ENCODE measurements at places on chromosomes 5 and 9.
A peak's percentile ranks its signal among the peaks of the same experiment; 100 is the strongest.

- no peak for DNase-seq
These were observed 43.5 kb downstream of the DMAC1 start for GRCh38 chr9:7756088-7756487.

DNA sequence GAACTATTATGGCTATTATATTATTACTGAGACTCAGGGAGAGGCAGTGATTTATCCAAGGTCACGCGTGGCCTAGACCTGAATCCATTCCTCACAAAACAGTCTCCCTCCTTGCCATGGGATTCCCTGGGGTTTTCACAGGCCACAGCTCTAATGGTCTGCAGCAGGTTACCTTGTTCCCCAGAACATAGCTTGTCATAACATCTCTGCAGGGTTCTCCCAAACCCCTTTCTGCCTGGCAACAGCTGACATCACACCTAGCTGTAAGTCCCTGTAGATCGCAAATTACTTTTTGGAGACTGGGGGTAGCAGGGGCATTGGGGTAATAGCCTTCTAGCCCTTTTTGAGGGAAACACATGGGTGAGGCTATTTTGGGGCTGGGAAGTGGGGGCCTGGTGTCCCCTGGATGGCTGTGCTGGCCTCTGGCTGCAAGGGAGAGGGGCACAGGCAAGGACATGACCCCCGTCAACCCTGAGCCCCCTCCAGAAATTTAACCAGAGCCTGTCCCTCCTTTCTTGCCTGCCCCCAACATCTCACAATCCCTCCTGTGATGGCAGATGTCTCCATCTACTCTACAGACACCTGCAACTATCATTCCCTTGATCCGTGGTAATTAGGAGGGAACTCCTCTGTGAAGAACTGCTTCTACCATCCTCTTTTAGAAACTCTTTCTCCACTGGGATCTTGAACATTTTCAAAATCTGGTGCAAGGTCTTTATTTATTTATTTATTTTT is 1.3 kb downstream of the CD74 start:
- peak; percentile 56 for DNase-seq

GRCh38 chr9:130672933-130673615 is 8.7 kb downstream of the PRDM12 start:
- no peak for DNase-seq

GRCh38 chr5:178201927-178202235 is 2.5 kb upstream of the HNRNPAB start:
- DNase-seq = no peak

GRCh38 chr5:14744296-14745187 is 80.0 kb downstream of the OTULIN start:
- DNase-seq = no peak

GRCh38 chr9:130026583-130027340 is 16.2 kb downstream of the FNBP1 start:
- no peak for DNase-seq

DNA sequence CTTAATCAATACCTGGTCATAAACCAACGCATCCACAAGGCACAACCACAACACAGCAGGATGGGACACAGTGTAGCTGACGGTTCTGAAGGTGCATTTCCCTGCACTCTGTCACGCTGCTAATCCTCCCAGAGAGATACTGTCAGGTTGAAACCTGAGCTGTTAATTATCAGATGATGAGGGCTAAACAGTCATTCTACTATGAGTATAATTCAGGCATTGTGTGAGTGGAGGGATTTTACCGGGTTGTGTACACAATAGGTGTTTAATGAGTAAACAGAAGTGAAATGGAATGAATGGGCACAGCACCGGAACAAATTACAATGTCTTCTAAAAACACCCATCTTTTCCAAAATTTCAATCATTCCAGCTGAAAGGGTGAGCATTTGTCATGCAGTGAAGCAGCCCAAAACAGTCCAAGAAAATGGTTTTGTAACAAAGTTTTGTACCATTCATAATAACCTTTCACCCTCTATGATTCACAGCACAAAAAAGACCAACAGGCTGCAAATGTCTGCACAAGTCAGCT is 71.5 kb downstream of the ABCA1 start:
- DNase-seq = no peak

DNA sequence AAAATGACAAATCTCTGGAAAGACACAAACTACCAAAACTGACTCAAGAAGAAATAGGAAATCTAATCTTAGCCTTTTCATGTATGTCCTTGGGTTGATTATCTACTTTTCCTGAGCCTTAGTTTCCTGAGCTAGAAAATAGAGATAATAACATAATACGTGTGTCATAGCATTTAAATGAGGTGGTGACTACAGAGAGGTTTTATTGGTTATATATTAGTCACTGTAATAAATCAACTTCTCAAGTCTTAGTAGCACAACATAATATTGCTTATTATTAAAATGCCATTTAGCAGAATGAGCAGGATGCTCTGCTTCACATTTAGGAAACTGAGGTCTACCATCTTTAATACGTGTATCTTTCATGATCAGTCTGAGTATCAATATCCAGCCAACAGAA is 7.1 kb upstream of the PJA2 start:
- DNase-seq = no peak

- no peak for DNase-seq
These were observed 142.0 kb downstream of the EGFLAM start for GRCh38 chr5:38400365-38400764.

- DNase-seq = peak; percentile 83
These were observed 1.3 kb downstream of the QSOX2 start for GRCh38 chr9:136244122-136244968.

- no peak for DNase-seq
These were observed 254.5 kb downstream of the ELAVL2 start for GRCh38 chr9:23571414-23572104.

GRCh38 chr5:54577937-54578653 is 60.5 kb downstream of the SNX18 start:
- no peak for DNase-seq

DNA sequence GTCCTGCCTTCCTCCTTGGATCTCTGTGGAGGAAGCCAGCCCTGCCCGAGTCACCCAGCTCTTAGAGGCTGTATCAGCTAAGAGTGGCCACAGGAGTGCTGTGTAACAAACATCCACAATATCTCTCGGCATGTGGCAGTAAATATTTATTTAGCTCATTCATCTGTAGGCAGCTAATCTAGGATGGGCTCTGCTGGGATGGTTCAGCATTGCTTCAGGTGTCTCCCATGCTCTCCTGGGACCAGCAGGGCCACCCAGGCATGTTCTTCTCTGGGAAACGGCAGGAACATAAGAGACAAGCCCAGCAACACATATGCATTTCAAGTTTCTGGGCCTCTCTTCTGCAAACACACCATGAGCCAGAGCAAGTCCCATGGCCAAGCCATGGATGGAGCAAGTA is 56.1 kb downstream of the HRH2 start:
- no peak for DNase-seq

GRCh38 chr5:37198842-37199241 is 50.3 kb downstream of the CPLANE1 start:
- DNase-seq = no peak

GRCh38 chr5:122101636-122102285 is 23.7 kb upstream of the LOX start:
- DNase-seq = no peak

DNA sequence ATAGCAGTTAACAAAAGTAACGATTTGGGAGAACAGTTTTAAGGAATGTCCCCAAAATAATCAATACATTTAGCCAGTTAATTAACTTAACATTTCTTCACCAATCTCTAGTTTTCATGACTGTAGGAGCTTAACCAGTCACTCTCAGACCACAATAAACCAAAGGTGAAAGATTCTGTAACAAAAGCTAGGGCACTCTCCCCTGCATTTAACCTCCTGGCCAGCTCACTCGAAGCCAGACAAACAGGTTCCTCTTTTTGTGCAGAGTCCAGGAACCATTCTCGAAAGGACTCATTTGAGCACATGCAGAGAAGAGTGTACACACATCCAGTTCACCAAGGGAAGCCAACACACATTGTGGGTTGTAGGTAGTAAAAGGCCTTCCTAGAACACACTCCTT is 6.5 kb downstream of the IL7R start:
- DNase-seq = no peak

DNA sequence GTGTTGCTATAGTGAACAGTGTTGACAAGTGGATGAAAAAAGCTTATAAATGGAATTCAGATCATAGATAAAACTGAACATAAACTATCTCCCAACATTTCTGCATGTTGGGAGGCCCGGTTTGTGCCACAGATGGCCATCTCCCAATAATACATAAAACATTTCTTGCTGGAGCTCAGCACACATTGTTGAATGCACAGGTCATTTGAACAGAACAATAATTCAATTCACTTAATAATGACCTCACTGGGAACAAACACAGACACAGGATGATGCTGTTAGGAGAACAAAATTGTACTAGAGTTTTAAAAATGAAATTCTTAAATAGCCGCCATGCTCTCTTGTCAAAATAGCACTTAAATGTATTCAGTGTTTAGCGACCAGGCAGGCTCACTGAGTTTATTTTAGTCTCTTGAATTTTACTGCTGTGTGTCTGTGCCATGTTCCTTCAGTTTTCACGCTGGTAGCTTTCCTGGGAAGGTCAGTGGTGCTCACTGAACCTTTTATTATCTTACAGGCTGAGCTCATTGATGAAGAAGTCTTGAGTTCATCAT is 85.0 kb upstream of the SSBP2 start:
- DNase-seq = no peak

DNA sequence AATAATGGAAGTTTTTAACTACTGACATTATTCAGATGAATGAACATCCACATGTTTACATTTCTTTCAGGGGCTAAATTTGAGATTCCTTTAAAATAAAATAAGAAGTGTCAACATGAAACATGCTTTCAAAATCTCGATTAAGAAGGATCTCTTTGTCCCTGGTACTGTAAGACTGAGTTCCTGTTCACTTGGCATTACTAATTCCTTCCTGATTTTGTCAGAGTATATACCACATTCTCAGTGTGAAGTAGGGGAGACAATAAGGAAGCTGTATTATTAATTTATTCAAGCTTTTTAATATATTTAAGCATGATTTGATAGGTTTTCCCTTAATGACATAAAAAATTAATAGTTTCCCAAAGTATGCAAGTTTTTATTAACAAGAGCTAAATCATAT is 81.5 kb upstream of the GRHPR start:
- DNase-seq = no peak

DNA sequence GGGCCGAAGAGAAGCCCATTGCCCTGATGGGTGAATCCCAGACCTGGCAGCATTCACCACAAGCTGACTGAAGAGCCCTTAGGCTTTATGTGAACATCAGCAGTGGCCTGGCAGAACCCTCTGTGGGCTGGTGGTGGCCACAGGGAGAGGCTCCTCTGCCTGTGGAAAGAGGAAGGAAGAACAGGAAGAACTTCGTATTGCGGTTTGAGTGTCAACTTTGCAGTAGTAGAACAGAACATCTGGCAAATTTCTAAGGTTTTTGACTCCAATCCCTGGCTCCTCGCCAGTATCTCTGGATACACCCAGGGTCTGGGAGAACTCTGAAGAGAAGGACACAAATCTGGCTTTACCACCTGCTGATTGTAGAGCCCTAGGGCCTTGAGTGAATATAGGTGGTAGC is 356.4 kb upstream of the GRAMD2B start:
- no peak for DNase-seq

- DNase-seq = no peak
These were observed 179.3 kb downstream of the C9orf152 start for GRCh38 chr9:110028676-110029075.

- no peak for DNase-seq
These were observed 28.2 kb upstream of the NCS1 start for GRCh38 chr9:130143958-130144366.

DNA sequence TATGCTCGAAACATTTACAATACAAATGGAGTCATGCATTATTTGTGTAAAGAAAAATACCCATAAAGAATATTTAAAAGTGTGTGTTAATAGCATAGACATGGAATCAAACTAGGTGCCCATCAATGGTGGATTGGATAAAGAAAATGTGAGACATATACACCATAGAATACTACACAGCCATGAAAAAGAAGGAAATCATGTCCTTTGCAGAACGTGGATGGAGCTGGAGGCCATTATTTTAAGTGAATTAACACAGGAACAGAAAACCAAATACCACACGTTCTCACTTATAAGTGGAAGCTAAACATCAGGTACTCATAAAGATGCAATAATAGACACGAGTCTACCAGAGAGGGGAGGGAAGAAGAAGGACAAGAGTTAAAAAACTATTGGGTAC is 22.8 kb downstream of the SMIM23 start:
- no peak for DNase-seq

GRCh38 chr5:180474569-180474968 is 19.6 kb upstream of the CNOT6 start:
- DNase-seq = no peak

GRCh38 chr5:174111287-174111973 is 65.9 kb downstream of the NSG2 start:
- DNase-seq = no peak

DNA sequence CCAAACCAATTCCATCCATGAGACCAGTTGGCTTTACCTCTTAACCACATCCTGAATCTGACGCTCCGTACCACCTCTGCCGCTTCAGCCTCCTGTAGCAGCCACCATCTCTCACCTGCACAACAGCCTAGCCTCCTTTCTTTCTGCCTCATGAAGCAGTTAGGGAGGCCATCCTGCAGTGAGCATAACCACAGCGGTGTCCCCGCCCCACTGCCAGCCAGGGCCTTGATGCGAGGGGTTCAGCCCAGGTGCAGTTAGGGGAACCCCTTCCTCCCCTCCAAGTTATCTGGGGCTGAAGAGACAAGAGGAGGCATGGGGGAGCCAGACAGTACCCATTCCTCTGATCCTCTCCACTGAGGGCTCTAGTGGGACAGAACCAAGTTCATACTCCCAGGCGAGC is 167.0 kb downstream of the C5orf15 start:
- no peak for DNase-seq

- no peak for DNase-seq
These were observed 884.0 kb upstream of the ACO1 start for GRCh38 chr9:31500422-31500821.

- no peak for DNase-seq
These were observed 106.5 kb upstream of the LARP1 start for GRCh38 chr5:154648706-154649105.

- DNase-seq = no peak
These were observed 2174.1 kb upstream of the WWC1 start for GRCh38 chr5:166117072-166118066.

DNA sequence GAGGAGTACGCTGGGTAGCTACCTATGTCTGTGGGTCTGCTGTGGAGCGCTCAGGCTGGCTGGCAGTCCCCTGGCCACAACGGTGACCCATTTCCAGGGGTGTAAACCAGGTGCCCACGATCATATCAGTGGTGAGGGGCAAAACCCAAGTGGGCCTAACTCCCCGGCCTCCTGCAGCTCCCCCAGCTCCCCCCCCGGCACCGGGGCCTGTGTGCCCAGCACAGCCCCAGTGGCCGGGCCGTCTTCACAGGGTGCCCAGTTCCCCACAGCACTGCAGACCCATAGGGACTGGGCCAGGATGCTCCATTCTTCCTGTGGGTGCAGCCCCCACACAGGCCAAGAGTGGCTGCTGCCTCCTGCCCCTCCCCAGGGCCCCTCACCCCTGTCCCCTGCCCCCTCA is 958 bp upstream of the LCN8 start:
- no peak for DNase-seq

GRCh38 chr9:131046581-131047202 is 37.7 kb downstream of the LAMC3 start:
- DNase-seq = peak; percentile 74

- DNase-seq = no peak
These were observed 7.3 kb upstream of the HNRNPAB start for GRCh38 chr5:178196986-178197385.

- no peak for DNase-seq
These were observed 22.3 kb upstream of the NR3C1 start for GRCh38 chr5:143425835-143426234.

GRCh38 chr5:10063997-10064396 is 185.7 kb downstream of the ATPSCKMT start:
- DNase-seq = no peak

- peak; percentile 48 for DNase-seq
These were observed 2.1 kb upstream of the RFESD start for GRCh38 chr5:95644351-95645042.
